HTR-8/SVneo (cell line): ENCODE measurements at places on chromosomes 2 and 18.

DNA sequence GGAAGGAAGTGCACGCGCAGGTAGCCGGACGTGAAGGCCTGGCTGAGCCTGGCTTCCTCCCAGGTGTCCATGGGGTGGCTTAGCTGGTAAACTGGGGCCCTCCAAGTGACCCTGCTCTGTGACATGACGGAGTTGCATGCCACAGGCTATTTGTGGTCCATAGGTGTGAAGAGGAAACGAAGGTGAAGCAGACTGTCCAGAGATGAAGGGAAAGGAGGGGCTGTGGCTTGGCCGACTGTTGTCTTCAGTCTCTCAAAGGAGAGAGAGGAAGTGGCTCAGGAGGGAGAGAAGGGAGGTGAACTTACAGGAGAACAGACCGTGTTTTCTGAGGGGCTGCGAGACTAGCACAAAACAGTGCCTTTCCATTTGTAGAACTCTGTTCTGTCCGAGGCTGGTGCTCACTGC, 19.3 kb downstream of the INPP5D start:
- no peak for DNase-seq

DNA sequence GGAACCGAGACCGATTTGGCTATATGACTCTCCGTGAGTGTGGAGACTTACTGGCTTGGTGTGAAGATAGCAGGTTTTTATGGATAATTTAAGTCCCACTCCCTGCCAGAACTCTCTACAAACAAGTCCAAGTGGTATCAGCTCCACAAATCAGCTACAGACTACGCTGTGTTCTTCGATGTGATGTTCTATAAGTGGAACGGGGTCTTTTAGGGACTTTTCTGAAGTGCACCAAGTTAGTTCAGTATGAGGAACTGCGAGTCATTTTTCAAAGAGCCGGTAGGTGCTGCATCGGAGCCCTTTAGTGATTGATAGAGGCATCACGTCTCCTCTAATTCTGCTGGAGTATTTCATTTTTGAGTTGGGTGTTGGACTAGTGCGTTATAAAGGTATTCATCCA, 107.1 kb downstream of the TSHZ1 start:
- no peak for DNase-seq

DNA sequence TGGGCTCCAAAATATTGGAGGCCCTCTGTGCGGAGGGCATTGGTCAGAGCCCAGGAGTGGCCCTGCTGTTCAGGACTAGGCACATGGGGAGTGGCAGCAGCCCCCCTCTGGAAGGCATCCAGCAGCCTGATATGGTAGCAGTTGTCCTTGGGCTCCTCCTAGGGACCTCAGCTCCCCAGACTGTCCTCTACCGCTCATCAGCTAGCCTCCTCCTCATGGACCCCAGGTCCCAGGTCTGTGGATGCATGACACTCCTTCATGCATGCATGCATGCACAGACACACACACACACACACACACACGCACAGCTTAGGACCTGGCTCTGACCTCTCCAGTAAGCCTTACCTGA, 15.4 kb upstream of the ATP6V1B1 start:
- no peak for DNase-seq

DNA sequence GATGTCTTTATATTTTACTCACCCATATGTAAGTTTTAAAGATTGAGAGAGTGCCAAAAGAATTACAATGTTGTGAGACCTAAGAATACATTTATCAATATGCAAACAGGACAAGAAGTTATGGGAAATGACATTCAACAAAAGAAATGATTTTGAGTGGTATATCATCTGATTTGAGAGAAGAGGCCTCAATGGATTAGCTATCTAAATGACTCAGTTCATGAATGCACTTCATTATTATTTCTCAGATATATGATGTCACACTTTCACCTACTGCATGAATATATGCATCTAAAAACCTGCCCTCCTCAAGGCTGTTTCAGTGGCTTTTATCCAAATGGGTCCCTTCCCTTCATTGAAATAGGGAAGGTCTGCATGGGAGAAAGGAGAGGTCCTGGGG, 128.3 kb upstream of the LYPD1 start:
- no peak for DNase-seq

DNA sequence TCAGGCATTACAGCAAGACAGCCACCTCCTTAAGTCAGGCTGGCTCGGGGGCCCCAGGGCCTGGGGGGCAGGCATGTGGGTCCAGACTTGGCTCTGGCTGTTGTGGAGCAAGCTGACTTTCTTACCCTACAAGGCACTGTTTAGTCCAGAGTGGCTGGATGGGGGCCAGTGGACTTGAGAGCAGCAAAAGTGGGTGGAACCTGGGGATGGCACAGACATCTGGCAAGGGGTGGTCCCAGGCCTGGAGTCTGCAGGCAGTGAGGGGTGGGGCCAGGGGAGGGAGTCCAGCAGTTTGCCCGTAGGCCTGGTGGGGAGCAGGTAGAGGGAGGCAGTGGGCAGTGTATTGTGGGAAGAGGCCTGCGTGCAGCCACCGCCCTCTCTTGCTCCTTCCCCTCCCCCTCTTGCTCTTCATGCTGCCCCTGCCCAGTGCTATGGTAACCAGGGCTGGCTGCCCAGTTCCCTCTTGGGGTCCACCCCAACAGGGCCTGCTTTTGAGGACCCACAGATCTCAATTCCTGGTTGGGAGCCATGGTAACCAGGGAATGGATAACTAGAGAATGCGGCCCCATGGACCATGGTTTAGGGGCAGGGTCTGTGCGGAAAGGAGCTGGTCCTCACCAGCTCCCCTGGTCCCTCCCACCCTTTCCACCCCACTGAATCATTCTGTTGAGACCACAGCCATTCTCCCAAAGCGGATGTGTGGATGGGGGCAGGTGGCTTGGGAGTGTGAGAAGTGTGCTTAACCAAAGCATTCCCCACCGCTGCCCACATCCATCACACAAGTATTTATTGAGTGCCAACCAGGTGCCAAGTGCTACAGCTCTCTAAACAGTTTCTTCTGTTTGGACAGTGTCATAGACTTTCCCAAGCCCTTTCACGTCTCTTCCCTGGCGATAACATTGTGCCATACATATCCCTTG, 19.3 kb downstream of the SPEG start:
- peak; percentile 72 for DNase-seq

DNA sequence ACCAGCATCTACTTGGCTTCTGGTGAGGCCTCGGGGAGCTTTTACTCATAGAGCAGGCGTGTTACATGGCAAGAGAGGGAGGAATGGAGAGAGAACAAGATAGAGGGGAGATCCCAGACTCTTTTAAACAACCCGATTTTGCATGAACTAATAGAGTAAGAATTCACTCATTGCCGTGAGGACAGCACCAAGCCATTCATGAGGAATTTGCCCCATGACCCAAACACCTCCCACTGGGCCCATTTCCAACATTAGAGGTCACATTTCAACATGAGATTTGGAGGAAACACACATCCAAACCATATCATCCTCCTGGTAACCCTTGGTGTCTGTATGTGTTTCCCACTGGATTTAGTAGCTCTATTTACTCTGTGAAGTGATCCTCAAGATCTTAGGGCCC, 249.9 kb upstream of the SP5 start:
- no peak for DNase-seq

DNA sequence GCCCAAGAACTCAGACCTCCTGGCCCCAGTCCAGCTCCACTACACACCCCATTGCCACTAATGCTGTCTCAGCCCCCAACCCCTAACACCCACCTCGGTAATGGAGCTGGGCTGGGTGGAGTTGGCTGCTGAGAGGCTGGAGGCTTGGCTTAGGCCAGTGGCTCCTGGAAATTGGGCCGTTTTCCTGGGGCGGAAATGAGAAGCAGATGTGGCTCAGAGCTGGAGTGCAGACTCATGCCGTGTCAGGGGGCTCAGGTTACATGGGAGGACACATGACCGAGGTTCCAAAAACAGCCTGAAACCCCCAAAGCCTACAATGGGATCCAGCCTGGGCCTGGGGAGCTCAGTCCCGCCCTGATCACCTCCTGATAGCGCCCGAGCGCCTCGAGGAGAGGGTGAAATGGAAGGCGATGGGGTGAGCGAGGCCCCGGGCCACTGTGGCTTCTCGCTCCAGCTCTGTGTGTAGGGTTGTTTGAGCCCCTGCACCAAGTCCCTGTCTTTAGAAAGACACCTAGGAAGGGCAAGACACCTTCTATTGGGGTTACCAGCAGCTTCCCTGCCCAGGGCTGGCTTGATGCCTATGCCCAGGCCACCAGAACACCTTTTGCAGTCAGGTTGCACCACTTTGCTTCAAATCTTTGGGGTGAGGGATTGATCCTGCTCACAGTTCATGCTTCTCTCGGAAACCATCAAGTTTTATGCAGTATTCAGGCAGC, 175.7 kb upstream of the HAAO start:
- no peak for DNase-seq

- no peak for DNase-seq
Measured at GRCh38 chr2:6510532-6510931, 355.2 kb downstream of the CMPK2 start.

DNA sequence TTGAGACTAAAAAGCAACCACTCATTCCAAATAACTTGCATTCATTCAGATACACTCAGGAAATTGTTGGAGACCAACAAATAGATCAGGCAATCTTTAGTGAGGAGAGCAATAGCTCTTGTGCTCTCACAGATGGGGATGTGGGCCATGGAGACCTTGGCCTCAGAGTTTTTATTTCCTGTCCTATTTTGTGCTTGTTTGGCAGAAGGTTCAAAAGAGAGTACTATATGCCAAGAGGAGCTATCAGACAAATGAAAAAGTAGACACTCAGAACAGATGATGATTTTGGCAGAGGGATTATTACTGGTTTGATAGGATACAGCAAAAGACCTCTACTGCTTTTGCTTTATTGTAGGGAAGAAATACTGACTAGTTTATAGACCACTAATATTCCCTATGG, 230.2 kb downstream of the KCNE4 start:
- DNase-seq: no peak

GRCh38 chr2:195782156-195782555, 125.1 kb downstream of the SLC39A10 start:
- no peak for DNase-seq

DNA sequence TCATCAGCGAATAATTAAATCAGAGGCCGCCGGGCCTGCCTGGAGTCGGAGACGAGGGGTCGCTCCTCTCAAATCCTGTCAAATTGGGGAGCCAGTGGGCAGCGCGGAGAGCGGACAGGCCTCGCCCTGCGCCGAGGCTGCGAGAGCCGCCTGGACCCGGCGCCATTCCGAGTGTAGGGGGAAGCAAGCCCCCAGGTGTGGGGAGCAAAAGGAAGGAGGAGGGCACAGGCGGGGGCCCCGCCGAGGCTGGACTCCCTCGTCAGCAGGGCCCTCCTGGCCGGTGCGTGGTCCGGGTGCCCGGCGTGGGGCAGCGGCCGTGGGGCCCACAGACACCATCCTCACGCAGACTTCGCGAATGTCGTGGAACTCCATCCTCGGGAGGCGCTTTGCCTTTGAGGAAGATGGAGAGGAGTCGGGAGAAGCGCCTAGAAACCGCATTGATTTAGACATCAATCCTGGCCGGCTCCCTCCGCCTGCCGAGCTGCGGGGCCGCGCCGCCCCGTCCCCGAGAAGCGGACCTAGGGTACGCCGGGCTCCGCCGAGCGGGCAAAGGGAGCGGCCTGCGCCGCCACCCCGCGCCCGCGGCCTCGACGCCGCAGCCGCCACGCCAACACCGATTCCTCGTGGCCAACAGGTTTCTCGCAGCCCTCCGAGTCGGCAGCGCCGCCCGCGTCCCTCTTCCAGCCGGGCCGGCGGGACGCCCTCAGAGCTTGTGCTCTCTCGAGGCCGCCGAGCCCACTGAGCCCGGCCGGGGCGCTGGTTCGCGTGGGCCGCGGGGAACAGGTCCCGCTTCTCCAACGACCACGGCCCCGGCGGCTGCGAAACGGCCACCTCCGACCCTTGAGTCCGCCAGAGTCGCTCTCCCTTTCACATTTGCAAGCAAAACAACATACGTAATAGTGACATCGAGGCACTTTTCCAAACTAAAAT, 6.7 kb upstream of the ONECUT2 start:
- no peak for DNase-seq

- no peak for DNase-seq
Measured at GRCh38 chr18:24544949-24545348, 84.5 kb downstream of the HRH4 start.

DNA sequence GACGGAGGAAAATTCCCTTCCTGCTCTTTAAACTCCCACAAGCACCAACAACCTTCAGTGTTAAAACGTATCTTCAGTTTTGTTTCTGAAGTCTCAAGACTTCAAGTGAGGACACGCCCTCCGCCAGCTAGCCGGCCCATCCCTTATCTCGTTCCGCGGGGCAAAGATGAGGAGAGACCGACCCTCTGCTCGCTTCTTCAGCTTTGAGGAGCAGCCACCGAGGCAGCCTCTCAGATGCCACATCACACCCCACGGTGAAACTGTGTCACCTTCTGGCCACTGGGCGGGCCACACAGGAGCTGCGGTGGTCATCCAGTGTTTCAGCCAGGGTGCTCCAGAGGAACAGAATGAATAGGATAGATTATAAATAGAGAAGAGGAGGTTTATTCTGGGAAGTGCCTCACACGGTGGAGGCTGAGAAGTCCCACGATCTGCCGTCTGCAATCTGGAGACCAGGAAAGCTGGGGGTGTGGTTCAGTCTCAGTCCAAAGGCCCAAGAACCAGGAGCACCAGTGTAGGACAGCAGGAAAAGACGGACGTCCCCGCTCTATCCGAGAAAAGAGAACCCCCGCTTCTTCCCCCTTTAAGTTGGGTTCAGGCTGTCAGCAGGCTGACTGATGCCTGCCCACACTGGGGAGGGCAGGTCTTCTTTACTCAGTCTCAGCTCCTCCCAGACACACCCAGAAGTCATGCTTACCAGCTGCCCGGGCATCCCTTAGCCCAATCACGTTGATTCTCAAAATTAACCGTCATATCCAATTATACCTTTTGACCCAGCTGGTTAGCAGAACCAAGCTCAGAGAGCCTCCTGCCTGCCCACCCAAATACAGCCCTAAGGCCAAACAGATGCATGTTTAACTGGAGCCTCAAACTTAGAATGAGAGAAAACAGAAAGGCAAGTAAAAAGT, 399.7 kb upstream of the ID2 start:
- no peak for DNase-seq

GRCh38 chr2:85853499-85854165, 35.2 kb downstream of the ST3GAL5 start:
- no peak for DNase-seq

DNA sequence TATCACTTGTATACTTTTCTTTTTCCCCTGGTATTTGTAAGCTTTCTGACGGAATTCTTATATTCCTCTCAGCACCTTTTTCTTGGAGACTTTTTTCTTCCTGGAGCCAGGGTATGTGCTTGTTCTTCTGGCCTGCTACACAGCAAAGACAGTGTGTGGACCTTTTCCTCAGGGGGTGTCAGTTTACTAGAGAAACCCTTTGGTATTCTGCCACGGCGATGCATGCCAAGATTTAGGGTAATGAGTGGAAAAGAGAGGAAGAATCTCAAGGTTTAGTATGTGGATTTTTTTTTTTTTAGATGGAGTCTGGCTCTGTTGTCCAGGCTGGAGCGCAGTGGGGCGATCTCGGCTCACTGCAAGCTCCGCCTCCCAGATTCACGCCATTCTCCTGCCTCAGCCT, 152.2 kb downstream of the PHLPP1 start:
- no peak for DNase-seq

DNA sequence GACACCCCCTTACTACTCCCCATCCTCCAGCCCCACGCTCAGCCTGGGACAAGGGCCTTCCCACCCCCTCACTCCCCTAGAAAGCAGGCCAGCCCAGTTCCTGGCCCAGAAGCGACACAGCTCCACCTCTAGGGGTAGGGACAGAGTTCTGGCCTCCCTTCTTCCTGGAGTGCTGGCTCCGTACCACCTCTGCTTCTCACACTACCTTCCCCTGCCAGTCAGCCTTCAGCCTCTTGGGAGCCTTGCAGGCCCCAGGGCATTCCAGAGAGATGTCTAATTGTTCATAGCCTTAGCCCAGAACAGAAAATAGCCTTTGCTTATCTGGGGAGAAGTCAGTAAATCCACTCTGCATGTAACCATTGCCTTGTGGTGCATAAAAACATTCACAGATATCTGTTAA, 13.1 kb upstream of the CATIP start:
- DNase-seq: no peak
